ENCODE measurements at places on chromosomes 5 and 9. TPM values are rescaled to one million over a fixed set of nuclear protein-coding genes. Genes with fewer than 3 reads are reported as not detected.

The DRD1 gene
- not detected for total RNA-seq

The ZNF483 gene
- total RNA-seq: 30.7 TPM

The RC3H2 gene
- total RNA-seq: 49.9 TPM

The CDX1 gene
- not detected for total RNA-seq

The WNT8A gene
- total RNA-seq: 0.25 TPM

The PCDHGB4 gene
- total RNA-seq: 14.9 TPM

The PCDHA7 gene
- total RNA-seq: 0.36 TPM

The SPINK6 gene
- total RNA-seq: not detected

DNA sequence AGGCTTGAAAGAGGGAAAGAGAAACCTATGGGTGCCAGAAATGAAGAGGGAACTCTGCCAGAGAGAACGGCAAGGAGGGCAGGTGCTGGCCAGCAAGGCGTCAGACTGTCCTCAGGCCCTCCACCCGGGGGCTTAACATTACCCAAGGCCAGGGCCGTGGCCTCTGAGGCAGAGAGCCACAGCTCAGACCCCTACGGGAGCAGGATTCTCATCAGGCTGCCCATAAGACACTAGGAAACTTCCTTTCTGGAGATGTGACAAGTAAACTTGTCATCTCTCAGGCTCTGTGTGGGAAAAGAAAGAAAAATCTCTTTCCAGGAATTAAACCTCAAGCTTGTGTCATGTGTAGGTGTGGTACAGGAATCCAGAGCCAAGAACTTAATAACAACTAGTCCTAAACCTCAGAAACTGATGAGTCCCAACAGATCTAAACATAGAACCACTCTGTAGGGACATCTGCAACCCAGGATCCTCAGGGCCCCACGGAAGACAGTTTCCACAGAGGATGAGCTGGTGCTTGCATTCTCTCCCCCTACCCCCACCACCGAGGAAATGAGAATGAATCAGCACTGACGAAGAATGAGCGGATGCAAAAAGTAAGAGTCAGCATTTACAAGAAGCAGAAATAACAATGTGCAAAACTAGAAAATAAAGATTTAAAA, 74.3 kb downstream of the DCP2 start:
- DNase-seq: no peak

DNA sequence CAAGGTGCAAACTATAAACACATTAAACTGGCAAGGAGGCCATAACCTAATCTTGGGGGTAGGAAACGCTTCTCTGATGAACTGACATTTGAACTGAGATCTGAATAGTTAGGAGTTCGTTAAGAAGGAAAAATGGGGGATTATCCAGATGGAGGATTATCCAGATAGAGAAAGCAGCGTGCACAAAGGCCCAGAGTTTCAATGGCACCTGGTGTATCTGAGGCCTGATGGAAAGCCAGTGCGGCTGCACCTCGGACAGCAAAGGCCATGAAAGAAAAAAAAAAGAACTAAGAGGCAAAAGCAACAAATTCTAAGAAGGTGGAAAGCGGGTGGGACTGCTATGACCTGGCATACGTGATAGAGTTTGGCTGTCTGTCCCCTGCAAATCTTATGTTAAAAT, 13.0 kb upstream of the CTNNAL1 start:
- peak; percentile 67 for DNase-seq

DNA sequence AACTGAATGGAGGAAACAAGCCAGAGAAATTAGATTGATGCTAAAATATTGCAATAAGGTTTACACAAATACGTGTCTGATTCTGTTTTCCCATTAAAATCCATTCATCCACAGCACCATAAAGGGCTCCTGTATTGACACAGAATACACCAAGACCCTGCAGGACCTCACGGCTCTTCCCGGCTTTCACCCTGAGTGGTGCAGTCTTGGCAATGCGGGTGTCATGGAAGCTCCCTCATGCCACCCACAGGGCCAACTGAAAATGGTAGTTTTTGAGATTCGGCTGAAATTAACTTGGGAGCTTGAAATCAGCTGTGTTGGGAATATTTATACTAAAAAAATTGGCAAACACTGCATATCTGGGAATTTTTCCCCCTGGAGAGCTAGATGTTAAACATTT, 17.3 kb upstream of the EXOC3 start:
- DNase-seq: no peak

- no peak for DNase-seq
Observed at GRCh38 chr9:98318834-98319478, 63.5 kb upstream of the TBC1D2 start.

- DNase-seq: peak; percentile 68
Observed at GRCh38 chr5:125713109-125713805, 710.0 kb upstream of the GRAMD2B start.

DNA sequence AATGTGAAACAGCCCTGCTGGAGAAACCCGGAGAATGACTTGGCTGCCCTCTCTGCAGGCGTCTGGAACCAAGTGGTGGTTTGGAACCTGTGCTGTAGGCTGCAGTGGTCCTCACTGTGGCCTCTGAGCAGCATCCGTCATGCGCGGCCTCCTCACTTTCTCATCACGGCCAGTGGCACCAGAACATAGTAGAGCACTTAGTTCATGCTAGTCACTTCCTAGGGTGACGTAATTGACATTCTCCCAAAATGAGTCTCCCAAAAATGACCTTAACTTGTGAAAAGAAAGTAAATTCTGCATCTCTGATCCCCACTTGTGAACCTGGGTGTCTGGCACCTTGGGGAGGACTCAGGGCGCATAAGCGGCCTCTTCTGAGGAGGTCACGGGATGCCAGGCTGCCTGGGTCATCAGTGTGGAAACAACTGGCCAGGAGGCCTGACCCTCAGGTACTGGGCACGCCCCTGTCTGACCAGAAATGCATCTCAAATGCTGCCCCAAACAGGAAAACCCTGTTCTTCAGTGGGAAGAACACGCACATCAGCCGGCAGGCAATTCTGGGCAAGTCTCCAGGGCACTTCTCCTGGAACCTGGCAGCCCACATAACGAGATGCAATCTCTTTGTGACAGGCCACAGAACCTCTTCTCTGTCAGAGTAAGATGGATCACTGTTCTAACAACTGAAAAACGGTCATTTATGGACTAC, 36.6 kb upstream of the SPTLC1 start:
- DNase-seq: no peak

DNA sequence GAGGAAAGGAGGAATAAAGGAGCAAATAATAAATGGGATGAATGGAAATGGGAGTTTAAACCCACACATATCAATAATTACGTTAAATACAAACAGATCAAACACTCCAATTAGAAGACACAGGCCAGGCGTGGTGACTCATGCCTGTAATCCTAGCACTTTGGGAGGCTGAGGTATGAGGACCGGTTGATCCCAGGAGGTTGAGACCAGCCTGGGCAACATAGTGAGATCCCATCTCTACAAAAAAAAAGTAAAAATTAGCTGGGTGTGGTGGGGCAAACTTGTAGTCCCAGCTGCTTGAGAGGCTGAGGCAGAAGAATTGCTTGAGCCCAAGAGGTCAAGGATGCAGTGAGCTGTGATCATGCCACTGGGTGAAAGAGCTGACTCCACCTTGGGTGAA, 3.7 kb downstream of the BAAT start:
- DNase-seq: no peak

DNA sequence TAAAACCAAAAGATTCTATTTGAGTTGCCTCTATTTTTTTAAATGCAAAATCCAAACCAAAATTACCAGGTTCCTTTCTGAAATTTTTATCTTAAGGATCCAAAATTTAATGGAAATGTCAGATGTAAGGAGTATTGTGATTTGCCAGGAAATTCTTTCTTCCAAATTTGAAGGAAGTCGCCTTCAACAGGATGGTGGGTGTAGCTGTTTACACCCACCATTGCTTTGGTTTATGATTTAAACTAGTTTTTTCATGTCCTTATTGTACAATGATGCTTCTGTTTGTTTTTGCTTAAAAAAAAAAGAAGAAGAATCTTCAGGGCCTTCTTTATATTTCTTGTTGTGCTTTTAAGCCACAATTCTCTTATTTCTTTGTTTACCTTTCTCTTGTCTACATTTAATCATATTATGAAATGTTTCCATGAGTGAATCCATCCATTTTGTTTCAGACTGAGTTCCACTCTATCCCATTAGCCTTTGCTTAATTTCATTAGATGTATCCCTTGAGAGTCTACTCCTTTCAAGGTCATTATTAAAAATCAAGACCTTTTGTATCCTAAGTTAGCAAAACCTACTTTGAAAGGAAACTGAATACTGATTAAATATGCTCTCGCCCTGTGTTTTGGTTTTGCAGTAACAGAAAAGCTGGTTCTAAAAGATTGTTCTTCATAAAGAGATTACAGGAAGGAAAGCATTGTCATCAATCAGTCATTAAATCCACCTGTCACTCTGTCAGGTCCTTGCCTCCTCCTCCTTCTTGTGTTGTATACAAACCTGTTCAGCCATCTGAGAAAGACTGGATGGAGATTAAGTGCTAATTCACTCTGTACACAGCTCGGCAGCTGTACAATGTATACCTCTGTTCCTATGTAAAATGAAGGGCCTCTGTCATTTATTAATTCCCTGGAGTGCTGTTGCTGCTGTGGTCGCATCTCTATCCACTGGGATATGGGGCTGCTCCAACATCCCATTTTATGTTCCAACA, 45.5 kb upstream of the SLC2A8 start:
- DNase-seq: no peak

DNA sequence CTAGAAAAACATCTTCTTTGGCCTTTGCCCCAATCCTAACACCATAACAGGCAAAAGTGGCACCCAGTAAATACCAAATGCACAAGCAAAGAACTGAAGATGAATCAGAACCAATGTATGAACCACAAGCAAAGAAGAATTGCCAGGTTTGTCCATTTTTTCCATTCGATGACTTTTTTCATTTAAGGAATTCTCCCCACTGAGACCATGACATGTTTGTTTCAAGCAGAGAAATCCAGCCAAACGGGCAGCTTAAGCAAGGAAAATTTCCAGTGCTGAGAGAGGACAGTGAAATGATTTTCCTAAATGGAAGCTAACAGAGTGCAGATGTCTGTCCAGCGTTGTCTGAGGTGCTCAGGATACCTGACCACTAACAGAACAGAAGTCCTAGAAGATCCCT, 203.7 kb downstream of the ADAMTS12 start:
- no peak for DNase-seq

DNA sequence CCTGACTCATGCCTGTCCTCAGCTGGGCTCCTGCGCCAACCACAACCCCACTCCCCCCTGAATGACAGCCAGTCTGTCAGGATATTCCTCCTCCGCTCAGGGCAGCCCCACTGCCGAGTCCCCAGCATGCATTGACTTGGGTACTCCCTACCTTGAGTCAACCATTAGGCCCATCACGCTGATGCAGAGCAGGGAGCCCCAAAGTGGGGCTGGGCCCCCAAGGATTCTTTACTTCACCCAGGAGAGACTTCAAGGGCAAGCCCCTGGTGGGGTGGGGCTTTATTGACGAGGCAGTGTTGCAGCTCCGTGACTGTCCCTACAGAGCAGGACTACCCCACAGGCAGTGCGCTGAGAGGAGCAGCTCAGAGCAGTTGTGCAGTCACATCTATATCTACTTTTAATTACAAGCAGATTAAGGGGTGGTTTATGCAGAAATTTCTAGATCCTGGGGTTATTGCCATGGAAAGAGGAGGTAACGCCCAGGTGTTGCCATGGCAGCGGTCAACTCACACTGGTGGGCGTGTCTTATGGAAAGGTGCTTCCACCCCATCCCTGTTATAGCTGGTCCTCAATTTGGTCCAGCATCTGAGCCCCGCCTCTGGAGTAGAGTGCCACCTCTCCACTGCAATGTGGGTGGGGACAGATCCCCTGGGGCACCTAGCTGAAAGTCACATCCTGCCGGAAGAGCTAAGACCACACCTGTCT, 32.1 kb upstream of the FCN1 start:
- no peak for DNase-seq

- no peak for DNase-seq
Observed at GRCh38 chr5:79257314-79257713, 21.4 kb downstream of the JMY start.

DNA sequence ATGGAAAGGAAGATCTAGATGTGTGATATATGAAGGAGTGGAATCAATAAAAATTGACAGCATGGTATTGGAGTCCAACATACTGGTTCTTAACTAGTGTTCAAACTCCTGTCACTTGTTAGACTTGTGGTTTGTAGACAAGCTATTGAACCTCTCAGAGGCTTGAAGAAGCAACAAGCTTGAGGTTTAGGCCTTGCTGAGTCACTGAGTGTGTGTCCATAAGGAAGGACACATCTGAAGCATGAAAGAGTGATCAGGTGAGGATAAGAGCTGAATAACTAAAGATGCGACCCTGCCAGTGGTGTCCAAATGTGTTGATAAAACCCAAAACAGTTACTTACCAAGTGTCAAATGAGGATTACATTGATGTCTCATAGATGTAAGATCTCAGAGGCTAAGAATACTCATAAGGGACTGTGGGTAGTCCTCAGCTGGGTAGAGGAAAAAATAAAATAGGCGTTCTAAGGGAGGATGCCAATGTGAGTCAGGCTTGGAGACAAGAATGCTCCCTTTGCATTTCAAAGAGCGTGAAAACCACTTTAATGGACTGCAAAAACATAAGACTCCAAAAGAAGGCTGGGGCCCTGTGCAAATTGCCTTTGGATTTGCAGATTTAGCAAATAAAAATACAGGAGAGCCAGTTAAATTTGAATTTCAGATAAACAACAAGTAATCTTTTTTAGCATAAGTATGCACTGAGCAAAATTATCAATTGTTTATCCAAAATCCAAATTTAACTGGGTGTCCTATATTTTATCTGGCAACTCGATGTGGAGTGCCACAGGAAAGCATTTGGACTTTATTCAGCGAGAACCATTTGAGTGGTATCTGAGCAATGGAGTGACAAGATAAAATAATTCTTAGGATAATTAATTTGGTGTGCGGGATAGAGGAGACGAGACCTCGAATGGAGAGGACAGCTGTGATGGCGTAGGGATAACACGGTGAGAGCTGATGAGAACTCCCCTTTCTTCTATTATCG, 757.3 kb upstream of the WWC1 start:
- DNase-seq: no peak

GRCh38 chr5:128144491-128144890, 60.9 kb downstream of the SLC12A2 start:
- DNase-seq: no peak

- no peak for DNase-seq
Observed at GRCh38 chr5:133679534-133679933, 67.2 kb upstream of the FSTL4 start.

DNA sequence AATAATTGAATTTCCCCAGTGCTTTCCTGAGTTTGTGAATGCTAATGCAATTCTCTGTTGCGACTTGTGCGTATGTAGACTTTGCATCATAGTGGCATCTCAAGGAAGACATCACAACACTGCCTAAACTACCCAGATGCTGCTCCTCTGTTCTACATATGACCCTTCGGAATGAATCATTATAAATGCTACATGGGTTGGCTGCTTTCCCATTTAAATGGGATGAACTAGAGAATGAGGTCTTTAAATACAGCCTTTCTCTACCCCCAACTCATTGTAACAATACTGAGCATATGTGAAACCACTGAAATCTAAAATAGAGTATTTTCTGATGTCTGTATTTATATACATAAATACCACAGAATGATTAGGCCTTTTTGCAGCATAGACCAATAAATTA, 136.6 kb upstream of the ICE1 start:
- DNase-seq: no peak

GRCh38 chr5:63743096-63743798, 219.0 kb downstream of the HTR1A start:
- no peak for DNase-seq

Measured in neural progenitor cell (in vitro differentiated cells).